ENCODE measurements at places on chromosomes 4 and X. TPM values are rescaled to one million over a fixed set of nuclear protein-coding genes. Genes with fewer than 3 reads are reported as not detected.

Gene DGAT2L6
- not detected for total RNA-seq

Gene GATA1
- total RNA-seq = not detected

Gene RAB9B
- 0.25 TPM for total RNA-seq

Gene CFI
- not detected for total RNA-seq

Gene TMSB15B
- 3.3 TPM for total RNA-seq

Gene IRAK1
- total RNA-seq = 115 TPM

Gene GPR143
- not detected for total RNA-seq

Gene GAGE12H
- total RNA-seq = not detected

Gene NPY5R
- not detected for total RNA-seq

Gene GPAT3
- 1.3 TPM for total RNA-seq

- DNase-seq = no peak
Observed at GRCh38 chr4:3851881-3852280, 85.7 kb downstream of the ADRA2C start.

DNA sequence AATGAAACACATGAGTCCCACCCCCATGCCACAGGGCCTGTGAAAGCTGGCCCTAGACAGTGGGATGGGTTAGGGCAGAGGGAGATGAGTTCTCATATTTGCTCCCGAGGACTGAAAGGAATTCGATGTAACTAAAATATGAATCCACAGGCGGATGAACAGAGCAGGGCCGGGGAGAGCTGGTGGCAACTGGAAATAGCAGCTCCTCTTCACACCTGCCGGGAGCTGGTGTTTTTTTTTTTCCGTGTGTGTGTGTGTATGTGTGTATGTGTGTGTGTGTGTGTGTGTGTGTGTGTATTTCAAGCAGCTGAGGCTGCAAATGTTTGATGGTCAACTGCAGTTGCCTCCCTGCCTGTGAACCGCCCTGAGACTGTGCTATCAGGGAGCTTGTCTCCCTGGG is 115.1 kb upstream of the PSAPL1 start:
- DNase-seq = no peak

DNA sequence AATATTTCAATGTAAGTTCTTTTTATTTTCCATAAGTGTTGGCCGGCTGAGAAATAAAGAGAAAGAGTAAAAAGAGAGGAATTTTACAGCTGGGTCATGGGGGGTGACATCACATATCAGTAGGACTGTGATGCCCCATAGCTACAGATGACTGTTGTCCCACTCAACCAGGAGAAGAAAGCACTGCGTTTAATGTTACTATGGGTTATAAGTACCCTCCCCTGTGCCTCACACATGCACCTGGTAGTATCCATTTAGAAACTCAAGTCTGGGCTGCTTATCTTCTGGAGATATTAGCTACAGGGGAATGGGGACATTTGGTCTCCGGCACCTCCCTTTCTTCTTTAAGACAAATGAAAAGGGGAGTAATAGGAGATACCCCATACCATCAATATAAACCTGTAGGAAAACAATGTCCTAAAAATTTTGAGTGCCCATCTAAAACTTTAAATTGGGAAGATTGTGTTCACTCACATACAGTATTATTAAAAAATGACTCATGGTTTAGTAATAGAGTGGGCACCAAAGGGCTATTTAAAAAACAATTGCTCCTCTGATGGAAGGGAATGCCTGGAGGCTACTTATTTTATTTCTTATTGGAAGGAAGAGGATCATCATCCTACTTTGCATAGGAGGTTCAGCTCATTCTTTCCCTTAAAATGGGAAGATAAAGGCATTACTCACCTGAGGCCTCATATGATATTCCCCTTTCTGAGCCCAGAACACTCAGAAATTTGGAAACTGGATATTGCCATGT is 18.2 kb downstream of the UGT2B11 start:
- no peak for DNase-seq

- DNase-seq = no peak
Observed at GRCh38 chr4:171966356-171966755, 153.2 kb downstream of the GALNTL6 start.

- DNase-seq = no peak
Observed at GRCh38 chrX:153782313-153782712, 1.5 kb downstream of the SRPK3 start.

DNA sequence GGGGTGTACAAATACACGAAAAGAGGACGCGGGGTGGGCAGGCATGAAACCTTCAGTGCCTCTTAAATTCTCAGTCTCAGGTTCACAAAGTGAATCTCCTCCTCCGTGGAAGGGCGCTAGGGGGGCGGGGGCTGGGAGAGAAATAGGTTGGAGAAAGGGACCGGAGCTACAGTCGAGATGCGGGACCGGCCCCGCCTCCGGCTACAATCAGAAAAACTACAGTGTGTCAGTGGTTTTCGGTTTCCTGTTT is 3.4 kb downstream of the MAML3 start:
- no peak for DNase-seq

GRCh38 chr4:3372264-3372932 is 69.4 kb upstream of the HGFAC start:
- DNase-seq = no peak

DNA sequence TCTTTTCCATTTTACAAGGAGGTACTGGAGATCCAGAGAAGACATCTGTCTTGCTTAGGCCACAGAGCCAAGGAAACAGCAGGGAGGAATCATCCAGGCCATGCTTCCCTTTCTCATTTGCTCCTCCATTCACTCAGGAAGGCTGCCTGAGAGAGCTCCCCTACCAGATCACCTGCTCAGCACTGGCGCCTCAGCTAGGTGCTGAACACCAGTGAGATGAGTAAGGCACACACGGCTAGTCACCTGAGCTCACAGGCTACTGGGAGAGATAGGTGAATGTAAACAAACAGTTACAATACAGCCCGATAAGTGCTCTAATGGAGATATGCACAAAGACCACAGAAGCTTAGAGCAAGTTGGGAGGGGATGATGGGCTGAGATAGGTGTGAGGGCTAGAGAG is 149.8 kb upstream of the ARHGEF9 start:
- DNase-seq = no peak

DNA sequence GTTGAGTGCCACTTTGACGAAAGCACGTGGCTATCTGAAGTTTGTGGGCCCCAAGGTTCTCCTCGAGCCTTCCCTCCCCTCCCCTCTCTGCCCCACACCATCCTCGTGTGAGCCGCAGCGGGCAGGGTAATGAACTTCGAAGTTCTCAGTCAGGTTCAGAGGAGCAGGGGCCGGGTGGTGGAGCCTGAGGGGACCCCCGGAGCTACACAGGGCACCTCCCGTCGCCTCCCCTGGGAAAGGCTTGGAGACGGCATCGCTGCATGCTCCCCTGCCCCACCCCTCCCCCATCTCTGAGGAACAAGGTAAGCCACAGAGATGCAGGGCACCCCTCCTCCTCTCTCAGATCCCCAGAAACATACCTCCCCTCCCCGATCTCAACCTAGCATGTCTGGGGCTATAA is 2.8 kb upstream of the NKX1-1 start:
- DNase-seq = no peak

DNA sequence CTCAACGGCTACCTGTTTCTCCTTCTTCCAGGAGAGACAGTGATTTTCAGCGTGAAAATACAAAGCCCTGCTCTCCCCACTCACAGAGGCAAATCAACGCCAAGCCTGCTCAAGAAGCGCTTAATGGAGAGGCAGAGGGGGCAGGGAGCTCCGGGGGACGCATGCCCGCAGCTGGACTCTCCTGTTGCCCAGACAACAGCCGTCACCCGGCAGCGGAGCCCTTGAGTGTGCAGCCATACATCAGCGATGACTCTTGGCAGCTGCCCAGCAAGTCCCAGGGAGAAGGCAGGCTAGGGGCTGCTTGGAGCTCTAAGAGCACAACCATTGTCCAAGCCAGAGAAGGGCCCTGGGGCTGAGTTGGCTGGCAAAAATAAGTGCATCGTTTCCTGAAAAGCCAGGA is 71.0 kb upstream of the AFAP1 start:
- DNase-seq = peak; percentile 25

DNA sequence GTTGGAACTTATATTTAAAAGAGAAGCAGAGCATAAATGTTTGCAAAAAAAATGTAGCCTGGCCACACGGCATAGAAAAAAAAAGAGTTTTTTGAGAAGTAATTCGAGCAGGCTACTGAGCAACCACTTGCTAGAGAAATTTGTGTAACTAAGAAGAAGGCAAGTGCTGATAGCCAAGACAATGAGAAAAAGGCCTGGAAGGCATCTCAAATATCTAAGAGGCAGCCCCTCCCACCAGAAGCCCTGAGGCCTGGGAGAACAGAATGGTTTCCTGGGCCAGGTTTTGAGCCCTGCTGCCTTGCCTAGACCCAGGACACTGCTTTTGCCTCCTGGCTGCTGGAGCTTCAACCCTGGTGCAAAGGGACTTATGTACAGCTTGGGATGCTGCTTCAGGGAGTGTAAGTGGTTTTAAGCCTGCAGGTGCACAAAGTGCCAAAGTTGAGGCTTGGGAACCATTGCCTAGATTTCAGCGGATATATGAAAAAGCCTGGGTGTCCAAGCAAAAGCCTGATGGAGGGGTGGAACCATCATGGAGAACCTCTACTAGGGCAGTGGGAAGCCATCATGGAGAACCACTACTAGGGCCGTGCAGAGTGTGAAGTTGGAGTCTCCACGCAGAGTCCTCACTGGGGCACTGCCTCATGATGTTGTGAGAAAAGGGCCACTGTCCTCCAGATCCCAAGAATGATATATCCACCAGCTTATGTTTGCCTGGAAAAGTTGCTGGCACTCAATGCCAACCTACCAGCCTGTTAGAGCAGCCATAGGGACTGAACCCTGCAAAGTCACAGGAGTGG is 9.7 kb downstream of the TECRL start:
- no peak for DNase-seq

- DNase-seq = no peak
Observed at GRCh38 chr4:108693819-108694218, 43.4 kb downstream of the OSTC start.

- no peak for DNase-seq
Observed at GRCh38 chr4:36282503-36283030, 1.2 kb downstream of the DTHD1 start.

DNA sequence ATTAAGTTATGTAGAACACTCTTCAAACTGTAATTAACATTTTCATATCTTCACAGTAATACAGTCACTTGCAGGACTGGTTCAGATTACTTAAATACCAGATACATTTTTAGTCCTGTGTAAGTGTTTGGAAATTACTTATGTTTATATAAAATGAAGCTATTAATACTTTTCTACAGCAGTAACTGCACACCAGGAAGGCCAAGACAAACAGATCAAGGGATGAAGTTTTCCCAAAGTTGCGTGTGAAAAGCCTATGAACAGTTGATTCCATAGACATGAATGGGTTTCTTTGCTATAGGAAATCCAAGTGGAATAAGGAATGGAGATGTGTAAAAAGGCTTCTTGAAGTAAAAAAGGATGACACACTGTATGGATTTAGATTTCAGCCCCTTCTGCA is 28.9 kb upstream of the DRP2 start:
- DNase-seq = no peak

DNA sequence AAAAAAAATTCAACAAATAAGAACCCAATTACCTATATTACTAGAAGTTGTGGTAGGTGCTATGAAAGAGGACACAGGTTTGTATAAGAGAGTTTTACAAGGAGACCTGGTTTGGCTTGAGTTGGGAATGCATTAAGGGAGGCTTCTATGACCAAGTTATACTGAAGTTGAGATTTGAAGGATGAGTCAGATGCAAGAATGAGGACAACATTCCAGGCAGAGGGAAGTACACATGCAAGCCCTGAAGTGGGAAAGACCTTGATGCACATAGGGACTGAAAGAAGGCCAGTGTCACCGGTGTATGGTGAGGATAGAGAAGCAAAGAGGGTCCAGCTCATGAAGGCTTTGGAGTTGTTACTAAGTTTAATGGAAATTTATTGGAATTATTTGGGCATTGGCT is 52.2 kb downstream of the ANK2 start:
- DNase-seq = peak; percentile 44

- no peak for DNase-seq
Observed at GRCh38 chrX:22272613-22273012, at the start of gene CBLL2. CBLL2 (plus strand) TSS chrX:22272913; CDS start chrX:22272992, 79 bp downstream.

GRCh38 chrX:77014377-77015372 is 432.5 kb upstream of the FGF16 start:
- DNase-seq = no peak

DNA sequence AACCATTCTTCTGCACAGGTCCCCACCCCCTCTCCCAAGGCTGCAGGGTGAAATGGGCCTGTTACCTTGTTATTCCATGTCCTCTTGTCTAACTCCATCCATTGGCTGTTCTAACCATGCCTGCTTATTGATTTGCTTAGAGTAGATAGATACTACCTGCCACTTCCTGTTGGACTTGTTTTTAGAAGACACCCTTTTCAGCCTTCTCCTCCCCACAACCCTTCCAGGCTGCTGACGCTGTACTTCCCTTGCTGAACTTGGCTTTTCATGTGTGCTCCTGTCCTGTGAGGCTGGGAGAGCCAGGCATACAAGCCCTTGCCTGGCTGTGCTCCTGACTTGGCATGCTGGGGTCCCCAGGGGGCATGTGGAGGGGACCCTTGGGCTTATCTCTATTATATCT is 81.9 kb downstream of the AASDH start:
- DNase-seq = no peak

- DNase-seq = no peak
Observed at GRCh38 chr4:18388039-18388438, 366.5 kb upstream of the LCORL start.

DNA sequence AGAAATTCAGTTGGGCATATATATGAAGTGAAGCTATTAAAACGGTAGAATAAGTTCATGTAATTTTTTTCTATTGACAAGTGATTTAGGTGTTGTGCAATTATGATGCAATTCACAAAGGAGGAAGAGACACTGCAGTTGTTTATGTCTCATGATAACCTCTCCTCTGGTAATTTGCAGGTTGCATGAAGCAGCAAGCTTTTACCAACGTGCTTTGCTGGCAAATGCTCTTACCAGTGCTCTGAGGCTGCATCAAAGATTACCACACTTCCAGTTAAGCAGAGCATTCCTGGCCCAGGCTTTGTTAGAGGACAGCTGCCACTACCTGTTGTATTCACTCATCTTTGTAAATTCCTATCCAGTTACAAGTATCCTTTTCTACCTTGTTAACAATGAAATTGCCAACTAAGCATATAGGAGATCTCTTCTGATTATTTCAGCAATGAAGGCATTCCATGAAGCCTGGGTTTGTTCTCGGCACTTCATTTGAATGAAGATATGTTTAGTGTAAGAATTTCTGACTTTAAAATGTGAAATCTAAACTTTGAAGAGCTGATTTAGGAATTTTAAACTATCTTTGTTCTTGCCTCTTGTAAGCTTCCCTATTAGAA is 3.9 kb downstream of the TMEM33 start:
- DNase-seq = no peak

- DNase-seq = no peak
Observed at GRCh38 chrX:18677161-18677869, 5.4 kb upstream of the RS1 start.
